ENCODE measurements at places on chromosomes 3 and 15.
A peak's percentile ranks its signal among the peaks of the same experiment; 100 is the strongest.

DNA sequence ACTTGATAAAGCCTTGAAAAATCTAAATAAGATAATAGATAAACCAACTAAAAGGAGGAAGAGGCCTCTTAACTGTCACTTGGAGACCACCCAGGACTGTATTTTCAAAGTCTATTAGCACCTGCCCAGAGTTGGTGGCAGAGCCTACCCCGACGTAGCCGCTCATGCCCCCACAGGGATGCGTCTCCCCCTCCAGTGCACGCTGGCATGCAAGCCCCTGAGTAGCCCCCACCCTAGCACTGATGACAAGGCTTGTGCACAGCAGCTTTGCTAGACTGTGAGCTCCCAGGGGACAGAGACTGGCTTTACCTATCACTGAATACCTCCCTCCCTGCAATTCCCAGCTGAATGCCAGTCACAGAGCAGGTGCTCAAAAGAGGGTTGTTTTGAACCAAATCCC, 54.1 kb upstream of the HES1 start:
- DNase-seq: no peak

DNA sequence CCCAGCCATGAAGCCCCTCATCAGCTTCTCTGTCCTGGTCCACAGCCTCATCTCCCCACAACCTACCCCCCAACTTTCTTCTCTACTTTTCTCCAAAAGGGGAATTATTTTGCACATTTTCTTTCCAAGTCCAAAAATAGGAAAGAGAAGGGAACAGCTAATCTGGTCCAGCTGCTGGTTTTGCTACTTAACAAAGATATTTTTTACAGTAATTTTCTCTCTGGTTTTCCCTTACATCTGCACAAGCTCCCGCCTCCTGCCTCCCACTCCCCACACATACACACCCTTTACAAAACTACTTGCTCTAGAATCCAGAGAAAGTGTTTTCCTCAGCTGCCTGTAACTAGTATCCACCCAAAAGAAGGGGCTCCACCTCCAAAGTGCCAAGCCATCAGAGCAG, 177.2 kb downstream of the POLR2M start:
- no peak for DNase-seq

- no peak for DNase-seq
Measured at GRCh38 chr3:121436641-121437040, 109.1 kb downstream of the POLQ start.

GRCh38 chr3:126128504-126129397, 44.8 kb upstream of the SLC41A3 start:
- DNase-seq: no peak

GRCh38 chr3:14827776-14828175, 9.0 kb downstream of the FGD5 start:
- no peak for DNase-seq

GRCh38 chr3:193963808-193964516, 172.0 kb upstream of the HES1 start:
- no peak for DNase-seq

DNA sequence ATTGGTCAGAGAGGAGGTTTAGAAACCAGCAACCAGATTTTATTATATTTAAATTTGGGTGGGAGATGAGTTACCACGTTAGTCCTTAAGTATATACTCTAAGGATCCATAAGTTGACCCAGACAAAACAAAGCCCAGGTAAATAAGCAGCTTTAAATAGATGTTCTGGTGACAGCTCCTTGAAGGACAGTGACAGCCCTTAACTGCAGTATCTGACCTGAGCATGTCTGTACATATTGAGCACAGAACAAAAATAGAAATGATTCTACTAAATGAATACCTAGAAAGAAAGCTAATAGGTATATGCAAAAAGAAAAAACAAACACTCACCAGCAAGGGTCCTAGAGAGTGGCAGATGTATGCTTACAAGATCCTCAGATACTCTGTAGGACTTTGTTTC, 63.0 kb downstream of the UBR1 start:
- no peak for DNase-seq

- DNase-seq: no peak
Measured at GRCh38 chr15:90227816-90228772, 5.6 kb downstream of the CIB1 start.

DNA sequence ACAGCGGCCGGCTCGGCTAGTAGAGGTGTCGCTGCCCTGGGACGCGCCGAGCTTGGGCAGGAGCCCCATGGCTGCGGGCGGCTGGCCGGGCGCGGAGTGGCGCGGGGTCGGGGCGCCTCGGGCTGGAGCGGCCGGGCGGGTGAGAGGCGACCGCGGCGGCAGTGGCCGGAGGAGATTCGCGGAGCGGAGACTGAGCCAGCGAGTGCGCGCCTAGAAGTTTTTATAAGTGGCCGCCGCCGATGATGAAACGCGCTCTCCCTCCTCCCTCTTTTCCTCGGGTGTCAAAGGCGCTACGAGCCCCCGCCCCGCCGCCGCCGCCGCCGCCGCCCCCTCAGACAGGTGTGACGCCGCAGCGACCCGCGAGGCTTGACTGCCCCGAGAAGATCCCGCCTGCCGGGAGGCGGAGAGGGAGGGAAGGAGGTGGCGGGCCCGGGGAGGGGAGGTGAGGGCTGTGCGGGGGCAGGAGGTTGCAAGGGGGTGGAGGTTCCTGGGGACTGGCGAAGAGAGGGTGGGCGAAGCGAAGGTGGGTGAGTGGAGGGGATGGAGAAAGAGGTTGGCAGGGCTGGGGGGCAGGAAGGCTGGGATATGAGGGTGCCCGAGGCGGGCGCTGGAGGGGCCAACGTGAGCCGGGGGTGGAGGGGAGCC, at the start of gene SLCO2A1:
SLCO2A1 (minus strand) TSS at position 192 of the 645 bp plus-strand sequence; CDS start at position 69, 123 bp downstream.
- DNase-seq: peak; percentile 15

- no peak for DNase-seq
Measured at GRCh38 chr3:187823746-187824145, 78.5 kb upstream of the BCL6 start.

DNA sequence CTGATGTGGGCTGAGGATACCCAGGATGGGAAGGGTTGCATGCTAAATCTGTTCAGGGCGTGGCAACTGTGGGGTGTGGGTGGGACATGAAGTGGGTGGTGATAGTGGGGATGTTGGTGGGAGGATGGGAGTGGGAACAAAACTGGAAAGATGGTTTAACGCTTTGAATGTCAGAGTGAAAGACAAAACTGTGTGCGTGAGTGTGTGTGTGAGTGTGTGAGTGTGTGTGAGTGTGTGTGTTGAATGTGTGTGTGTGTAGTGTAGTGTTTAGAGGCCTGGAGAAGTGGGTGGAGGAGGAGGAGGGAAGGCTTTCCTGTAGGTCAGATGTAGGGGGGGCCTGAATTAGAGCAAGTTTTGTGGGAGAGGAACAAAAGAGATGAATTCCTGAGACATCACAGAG, 44.2 kb upstream of the ONECUT1 start:
- DNase-seq: no peak

DNA sequence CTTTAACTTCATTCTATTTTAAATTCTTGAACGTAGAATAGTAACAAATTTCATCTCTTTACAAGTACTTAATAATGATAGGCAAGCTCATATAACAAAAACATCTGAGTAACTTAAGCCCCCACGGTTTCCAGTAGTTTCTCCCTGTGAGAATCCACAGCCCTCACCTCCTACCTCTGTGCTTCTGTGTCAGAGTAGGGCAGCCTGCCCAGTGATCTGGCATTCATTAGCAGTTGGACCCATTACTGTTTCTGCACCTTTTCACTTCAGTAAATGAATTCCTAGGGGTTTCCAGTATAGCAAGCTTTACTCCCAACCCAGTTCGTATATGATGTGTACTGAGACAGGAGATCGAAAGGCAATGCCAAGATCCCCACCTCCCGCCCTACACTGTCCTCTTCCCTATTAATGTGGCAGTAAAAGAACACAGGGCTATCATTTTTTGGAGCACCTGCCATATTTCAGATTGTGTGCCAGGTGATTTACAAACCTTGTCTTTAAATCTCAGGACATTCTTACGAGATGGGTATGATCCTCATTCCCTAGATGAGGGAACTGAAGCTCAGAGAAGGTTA, 40.8 kb downstream of the EIF2AK4 start:
- no peak for DNase-seq

GRCh38 chr15:90812958-90813265, 55.5 kb upstream of the FURIN start:
- DNase-seq: no peak

DNA sequence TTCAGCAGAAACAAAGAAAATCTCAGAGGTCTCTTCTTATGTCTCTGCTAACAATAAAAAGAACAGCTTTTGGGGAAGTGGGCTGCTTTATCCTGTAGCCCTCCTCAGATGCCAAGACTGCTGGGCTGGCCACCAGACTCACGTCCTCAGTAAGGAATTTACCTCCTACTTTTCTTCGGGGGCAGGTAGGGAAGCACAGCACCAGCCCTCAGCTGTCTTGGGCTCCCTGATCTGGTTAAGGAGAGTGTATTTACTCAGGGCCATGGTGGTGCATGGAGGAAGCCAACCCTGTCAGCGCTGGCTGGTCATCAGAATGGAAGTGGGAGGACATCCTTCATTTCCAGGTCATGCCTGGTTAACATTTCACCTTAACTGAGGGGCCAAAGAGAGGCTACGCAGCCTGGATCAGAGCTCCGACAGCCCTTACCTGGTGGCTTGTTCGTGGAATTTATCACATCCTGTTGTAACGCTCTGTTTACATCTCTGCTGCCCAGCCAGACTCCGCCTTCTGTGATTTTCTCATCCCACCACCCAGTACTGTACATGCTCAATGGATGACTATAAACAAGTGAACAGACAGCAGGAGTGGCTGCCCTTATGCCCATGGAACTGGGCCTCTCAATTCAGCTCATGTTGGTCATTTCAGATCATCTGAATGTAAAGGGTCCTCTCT, 108.3 kb downstream of the IGF2BP2 start:
- DNase-seq: no peak

DNA sequence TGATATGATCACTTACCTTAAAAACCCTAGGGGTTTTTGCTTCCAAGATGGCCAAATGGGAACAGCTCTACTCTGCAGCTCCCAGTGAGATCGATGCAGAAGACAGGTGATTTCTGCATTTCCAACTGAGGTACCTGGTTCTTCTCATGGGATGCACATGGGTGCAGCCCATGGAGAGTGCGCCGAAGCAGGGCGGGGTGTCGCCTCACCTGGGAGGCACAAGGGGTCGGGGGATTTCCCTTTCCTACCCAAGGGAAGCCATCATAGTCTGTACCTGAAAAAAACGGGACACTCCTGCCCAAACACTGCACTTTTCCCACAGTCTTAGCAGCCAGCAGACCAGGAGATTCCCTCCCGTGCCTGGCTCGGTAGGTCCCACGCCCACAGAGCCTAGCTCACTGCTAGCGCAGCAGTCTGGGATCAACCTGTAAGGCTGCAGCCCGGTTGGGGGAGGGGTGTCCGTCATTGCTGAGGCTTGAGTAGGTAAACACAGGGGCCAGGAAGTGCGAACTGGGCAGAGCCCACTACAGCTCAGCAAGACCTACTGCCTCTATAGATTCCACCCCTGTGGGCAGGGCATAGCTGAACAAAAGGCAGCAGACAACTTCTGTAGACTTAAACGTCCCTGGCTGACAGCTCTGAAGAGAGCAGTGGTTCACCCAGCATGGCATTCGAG, 78.6 kb downstream of the CTNNB1 start:
- DNase-seq: no peak

Measured in NCI-H1092 (cell line).